ENCODE measurements at places on chromosomes 16 and 17.

DNA sequence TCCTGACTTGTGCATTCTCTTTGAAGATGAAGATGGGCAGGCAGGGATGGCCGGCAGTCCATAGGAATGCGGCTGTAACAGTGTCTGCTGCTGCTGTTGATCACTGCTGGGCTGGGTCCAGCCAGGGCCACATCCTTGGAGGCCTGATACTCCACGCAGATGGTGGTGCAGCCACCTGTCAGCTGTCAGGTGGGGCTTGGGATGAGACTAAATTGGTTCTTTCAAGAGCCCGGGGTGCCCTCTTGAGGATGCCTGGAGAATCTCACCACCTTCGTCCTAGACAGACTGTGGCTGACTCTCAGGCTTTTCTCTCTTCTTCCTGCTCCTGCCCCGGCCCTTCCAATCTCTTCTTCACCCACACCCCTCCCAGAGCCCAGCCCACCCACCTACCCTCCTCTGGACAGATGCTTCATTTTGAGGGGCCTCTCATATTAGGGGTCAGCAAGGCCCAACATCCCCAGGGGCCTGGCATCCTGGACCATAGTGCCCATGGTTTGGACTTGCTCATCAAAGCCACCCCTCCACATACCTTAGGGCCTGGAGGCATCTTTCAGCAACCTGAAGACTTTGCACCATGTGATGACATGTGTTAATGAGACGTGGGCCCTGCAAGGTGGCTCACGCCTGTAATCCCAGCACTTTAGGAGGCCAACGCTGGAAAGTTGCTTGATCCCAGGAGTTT lies 19.1 kb downstream of the OSBPL7 start:
- DNase-seq: peak; percentile 60

DNA sequence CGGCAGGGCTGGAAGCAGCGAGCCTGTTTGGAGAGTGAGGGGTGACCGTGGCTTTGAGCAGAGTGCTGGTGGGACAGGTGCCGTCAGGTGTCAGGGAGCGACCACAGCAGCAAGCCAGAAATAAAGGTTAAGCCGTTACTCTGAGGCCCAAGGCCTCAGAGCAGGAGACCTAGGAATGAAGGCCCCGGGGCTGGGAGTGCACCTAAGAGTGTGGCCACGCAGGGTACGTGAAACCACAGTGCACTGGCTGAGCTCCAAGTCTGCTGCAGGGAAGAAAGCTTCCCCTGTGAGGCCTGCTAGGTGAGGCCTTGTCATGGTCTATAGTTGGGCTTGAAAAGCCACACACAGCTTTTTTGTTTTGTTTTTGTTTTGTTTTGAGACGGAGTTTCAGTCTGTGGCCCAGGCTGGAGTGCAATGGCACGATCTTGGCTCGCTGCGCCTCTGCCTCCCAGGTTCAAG lies 8.7 kb downstream of the CLUAP1 start:
- no peak for DNase-seq

DNA sequence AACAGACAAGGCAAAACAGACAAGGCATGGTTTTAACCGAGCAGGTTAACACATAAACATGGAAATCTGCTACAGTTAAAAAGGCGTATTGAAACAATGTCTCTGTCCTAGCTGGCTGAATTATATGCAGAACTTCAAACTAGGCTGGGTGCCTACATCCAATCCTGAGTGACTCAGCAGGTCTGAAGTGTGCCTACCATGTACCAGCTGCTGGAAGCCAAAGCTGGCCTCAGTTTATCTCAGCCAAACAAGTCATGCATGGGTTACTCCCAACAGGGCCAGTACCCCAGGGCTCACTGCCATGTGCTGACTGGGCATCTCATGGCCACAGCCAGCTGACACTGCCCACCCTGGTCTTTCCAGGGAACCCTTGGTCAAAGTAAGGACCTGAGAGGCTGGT lies 4.0 kb downstream of the C1QBP start:
- DNase-seq: no peak

DNA sequence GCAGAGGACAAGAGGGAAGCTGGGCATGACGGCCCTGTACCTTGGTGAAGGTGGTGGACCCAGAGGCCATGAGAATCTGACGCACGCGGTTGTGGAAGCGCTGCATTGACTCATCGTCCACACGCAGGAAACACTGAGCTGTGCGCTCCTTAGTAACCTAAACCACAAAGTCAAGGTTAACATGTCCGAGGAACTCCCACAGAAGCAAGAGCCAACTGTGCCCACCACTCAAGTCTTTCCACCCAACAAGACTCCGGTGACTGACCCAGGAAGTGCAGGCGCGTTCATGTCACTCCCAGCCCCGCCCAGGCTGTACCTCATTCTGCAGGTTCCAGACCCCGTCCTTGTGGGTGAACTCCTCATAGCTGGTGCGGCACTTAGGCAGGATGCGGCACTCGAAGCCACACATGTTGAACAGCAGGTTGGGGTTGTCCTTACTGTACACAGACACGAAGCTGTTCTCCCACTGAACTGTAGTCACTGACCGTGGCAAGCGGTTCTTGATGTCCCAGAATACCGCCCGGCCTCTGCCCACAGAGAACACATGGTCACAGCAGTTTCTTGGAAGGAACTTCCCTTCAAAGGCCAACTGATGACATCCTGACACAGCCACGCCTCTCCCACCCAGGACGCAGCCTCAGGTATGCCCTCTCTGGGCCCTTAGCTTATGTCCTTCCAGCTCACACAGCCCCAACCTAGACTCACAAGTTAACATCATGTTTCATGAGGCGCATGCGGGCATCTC lies 11.5 kb downstream of the PRPF8 start:
- DNase-seq: no peak

GRCh38 chr17:59415397-59415796 lies 83.9 kb downstream of the YPEL2 start:
- no peak for DNase-seq

GRCh38 chr17:81059026-81059425 lies 24.1 kb downstream of the BAIAP2 start:
- DNase-seq: no peak

- DNase-seq: no peak
These were observed 357.4 kb downstream of the SEC14L1 start for GRCh38 chr17:77498091-77498741.

DNA sequence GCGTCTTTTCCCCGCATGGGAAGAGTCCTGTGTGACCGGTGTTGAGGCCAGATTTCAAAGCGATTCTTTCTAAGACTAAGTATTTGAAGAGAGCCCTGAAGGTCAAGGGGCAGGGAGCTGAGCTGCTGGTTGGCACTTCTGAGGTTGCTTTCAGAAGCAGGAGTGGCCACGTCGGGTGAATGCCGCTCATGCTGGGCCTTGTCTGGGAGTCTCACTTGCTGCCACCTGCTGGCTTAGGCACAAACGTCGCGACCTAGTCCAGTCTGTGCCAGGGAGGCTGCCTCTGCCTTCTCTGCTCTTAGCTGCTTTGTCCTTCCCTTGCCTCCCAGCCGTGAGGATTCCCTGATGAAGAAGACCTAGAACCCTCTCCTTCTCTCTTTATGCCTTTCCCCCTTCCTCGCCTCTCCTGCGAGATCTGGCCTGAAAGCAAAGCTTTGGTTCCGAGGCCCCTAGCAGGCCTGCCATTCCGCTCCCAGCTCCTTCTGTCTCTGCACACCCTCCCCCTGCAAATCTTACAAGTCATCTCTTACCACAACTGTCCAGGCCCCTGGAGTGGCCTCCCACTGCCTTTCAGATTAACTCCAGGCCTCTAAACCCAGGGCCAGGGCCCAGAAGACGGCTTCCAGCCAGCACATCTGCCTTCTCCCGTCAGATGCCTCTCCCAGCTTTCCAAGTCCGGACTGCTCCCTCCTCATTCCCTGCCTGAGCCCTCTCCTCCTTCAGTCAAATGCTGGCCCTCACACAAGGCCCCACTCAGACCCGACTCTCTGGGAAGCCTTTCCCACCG lies 11.4 kb downstream of the CTNS start:
- DNase-seq: no peak

DNA sequence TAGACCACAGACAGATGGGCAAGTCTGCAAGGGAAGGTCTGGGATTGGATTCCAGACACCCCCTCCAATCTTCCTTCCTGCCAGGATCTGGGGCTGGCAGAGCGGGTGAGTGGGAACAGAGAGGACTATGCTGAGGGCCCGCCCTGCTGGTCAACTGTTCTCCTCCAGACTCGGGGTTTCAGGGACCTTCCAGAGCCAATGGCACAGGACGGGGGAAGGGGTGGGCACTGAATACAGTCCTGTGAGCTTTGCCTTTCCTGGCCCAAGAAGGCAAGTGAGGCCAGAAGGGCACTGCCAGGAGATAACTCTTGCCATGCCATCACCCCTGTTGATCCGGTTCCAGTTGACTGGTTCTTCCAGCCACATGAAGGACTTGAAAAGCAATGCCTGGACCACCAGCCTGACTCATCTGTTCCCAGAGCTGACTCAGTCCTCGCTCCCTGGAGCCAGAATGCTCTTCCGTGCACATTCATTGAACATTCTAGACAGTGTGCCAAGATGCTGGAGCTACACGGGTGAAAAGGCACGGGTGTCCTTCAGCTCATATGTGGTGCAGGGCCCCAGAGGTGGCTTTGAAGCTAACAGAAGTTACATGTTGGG lies 533 bp upstream of the MEFV start:
- DNase-seq: no peak

- peak; percentile 61 for DNase-seq
These were observed 383 bp downstream of the ZNF598 start for GRCh38 chr16:2009164-2009711.

DNA sequence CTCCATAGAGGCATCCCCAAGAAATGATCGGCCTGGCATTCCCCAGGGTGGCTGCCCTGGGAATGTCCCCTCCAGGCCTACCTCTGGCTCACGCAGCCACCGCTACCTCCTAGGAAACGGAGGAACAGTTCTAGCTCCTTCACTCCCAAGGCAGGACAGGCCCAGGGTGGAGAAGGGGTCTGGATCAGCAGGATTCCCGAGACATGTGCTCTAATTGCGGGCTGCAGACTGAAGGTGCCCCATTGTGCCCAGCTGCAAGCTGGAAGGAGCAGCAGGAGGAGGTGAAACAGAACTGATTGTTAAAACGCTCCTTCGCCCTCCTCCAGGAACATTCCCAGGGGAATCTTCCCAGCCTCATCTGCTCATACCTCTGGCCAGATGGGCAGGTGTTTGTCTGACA lies 40.8 kb downstream of the SCNN1G start:
- no peak for DNase-seq

DNA sequence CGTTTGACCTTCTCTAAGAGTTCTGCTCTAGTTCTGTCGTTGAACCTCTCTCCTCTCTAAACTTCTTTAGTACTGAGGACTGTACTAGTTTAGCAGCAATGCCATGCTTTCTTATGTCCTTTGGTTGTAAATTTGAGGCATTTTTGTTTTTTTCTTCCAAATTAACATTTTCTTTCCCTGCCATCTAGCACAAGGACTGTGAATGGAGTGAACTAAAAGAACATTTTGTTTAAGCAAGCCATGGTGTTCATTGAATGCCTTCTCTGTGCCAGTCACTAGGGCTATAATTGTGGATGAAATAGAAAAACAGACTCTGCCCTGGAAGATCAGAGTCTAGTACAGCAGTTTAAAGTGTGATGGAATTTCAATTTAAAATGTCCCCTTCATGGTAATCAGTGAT lies 137.9 kb downstream of the FTO start:
- no peak for DNase-seq

- peak; percentile 60 for DNase-seq
These were observed 5.9 kb upstream of the UBE2O start for GRCh38 chr17:76458580-76459490.

GRCh38 chr16:57537581-57538234 lies 1.3 kb upstream of the CCDC102A start:
- no peak for DNase-seq

DNA sequence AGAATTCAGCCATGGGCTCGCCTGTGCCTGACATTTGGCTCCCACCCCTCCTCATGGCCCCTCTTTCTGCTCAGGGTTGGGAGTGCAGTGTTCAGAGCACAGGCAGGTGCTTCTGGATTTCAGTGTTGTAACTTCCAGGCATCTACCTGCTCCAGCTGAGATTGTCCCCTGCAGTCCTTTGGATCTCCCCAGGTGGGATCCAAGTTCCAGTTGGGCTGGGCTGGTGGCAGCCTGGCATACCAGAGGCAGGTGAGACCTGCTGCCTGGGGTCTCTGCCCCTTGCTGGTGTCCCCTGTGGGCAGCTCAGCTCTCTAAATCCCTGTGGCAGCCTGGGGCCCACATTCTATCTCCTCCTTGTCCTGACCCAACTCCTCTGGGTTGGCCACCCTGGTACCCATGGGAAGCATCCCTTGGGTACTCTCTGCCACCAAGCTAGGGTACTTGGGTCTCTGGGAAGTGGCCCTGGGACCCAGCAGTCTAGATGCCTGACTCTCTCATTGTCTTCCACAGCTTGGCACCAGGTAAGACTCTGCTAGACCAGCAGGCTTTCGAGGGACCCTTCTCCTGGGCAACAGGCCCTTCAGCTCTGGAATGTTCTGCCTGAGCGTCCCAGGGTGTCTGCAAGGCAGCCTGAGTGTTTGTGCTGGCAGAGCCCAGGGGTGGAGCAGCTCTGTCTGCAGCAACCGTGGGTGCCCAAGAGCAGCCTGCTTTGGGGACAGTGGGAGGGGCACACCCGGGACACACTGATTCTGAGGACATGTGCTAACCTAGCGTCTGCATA lies 42.5 kb downstream of the DNAH17 start:
- no peak for DNase-seq

- DNase-seq: no peak
These were observed 656 bp downstream of the VMO1 start for GRCh38 chr17:4785311-4786105.

DNA sequence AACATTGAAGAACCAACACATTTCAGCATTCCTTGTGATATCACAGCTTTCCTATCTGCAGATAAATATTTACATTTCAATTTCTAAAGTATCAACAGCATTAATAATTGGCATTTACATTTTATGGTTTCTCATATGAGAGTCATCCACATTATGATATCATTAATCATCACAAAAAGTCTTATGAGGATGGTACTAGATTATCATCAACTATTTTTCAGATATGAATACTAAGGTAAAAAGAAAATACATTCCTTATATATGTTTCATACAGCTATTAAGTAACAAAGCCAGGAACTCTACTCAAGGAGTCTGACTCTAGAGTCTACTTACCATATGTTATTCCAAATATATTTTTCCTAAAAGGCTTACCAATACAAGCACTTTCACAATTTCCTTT lies 40.7 kb downstream of the ABCA5 start:
- no peak for DNase-seq

GRCh38 chr17:65370669-65371131 lies 190.7 kb downstream of the AXIN2 start:
- no peak for DNase-seq

All from GM12892 (cell line).